Glutamatergic neuron (in vitro differentiated cells): ENCODE measurements at places on chromosomes 7 and 10. TPM values are rescaled to one million over a fixed set of nuclear protein-coding genes. Genes with fewer than 3 reads are reported as not detected.

GRCh38 chr7:17171427-17171826 lies 127.0 kb upstream of the AHR start:
- no peak overlapping the region for H3K4me3 ChIP-seq
- no peaks in the 10 kb centered on the region for H3K27me3 ChIP-seq
- no peaks in the 10 kb centered on the region for H3K36me3 ChIP-seq
- H3K4me1 ChIP-seq, result no peaks in the 10 kb centered on the region
- DNase-seq, result no peak
- no peak overlapping the region for H3K27ac ChIP-seq

DNA sequence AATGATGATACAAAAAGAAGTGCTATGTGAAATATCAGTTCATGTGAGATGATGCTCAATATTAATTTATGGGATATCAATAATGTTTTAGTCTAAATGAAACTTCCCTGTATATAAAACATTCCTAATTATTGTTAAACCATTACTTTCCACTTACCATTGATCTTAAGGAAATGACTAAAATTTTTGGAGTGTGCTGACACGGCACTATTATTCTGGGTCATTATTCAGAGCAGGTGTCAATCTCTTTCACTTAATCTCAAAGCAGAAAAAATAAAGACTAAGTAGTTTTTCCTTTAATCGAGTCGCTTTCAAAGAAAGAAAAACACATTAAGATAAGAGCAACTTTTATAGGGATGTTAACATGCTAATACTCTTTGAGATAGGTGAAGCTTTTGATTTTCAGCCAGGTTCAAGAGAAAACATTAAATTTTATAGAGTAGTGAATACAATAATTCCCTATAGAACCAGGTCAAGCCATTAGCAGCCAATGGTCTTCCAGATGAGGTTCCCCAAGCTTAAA lies 11.4 kb upstream of the CREB5 start:
- no peak for DNase-seq
- H3K4me3 ChIP-seq, result no peak overlapping the region
- H3K27me3 ChIP-seq, result no peaks in the 10 kb centered on the region
- H3K4me1 ChIP-seq, result no peaks in the 10 kb centered on the region

GRCh38 chr10:127424594-127425264 lies 124.4 kb upstream of the NPS start:
- H3K36me3 ChIP-seq, result peaks cover 10% of the 10 kb centered on the region
- H3K4me1 ChIP-seq, result peaks cover 10% of the 10 kb centered on the region
- DNase-seq, result no peak
- no peak overlapping the region for H3K27ac ChIP-seq

The MAGI2 gene
- 64.2 TPM for total RNA-seq

The SNCG gene
- 431 TPM for total RNA-seq
